ENCODE measurements at places on chromosomes 12 and 14.

- no peak for DNase-seq
These were observed 227.5 kb upstream of the ABCD2 start for GRCh38 chr12:39846971-39847650.

- no peak for DNase-seq
These were observed 197.5 kb downstream of the TSPAN9 start for GRCh38 chr12:3274664-3275063.

- DNase-seq = no peak
These were observed 51.5 kb downstream of the ZC3H14 start for GRCh38 chr14:88614218-88614907.

GRCh38 chr14:49303946-49304516, 282.1 kb downstream of the RPS29 start:
- no peak for DNase-seq

DNA sequence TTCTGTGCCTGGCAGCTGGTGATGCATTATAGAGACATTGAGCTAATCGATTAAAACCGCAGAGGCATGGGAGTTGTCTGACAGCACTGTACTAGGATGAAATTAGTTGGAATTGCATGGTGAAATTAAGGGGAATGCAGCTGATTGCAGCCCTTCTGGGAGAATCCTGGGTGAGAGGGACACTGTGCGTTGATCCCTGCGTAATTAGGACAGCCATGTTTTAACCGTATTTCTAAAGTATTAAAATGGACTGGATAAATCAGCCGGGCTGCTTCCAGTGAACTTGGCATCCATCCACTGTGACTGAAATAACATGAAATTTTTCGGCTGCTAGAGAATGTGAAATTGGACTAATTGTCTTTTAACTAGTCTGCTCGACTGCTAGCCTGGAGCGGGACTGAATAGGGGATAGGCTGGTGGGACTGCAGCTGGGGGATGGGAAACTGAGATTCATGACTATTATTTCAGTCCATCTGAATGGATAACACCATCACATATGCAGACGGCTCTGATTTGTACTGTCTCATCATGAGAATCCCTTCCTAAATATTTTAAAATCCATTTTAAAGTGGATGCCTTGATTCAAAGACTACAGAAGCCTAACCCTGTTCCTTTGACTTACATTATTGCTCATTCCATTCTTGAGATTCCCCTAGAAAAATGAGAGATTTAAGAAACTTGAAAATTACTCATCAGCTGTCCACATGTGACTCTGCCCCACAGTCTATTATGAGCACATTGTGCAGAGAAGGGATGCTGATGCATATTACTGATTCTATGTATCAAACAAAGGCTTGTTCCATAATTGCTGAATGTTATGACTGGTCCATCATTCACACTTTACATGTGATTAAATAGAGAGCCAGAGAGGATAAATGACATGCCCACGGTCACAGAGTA, 343.9 kb downstream of the NPAS3 start:
- no peak for DNase-seq

GRCh38 chr14:52315355-52315718, 1.2 kb downstream of the PTGER2 start:
- no peak for DNase-seq

DNA sequence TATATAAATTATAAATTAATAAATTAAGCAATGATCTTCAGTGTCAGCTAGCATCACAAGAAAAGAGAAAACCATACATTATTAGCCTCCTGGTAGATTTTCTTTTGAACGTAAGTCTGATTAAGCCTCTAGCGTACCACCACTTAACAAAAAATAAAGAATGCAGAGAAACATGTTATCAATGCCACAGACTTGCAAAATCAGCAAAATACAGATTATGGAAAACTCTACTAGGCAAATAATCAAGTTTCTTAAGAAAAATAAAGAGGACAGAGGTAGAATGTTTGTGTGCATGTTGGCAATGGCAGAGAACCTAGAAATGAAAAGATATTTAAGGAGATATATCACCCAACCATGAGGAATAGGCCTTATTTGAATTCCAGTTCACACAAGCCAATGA, 8.4 kb upstream of the SRRM4 start:
- no peak for DNase-seq

GRCh38 chr12:19030603-19031002, 98.9 kb upstream of the PLEKHA5 start:
- no peak for DNase-seq

GRCh38 chr12:39389399-39390150, 53.3 kb downstream of the KIF21A start:
- no peak for DNase-seq

DNA sequence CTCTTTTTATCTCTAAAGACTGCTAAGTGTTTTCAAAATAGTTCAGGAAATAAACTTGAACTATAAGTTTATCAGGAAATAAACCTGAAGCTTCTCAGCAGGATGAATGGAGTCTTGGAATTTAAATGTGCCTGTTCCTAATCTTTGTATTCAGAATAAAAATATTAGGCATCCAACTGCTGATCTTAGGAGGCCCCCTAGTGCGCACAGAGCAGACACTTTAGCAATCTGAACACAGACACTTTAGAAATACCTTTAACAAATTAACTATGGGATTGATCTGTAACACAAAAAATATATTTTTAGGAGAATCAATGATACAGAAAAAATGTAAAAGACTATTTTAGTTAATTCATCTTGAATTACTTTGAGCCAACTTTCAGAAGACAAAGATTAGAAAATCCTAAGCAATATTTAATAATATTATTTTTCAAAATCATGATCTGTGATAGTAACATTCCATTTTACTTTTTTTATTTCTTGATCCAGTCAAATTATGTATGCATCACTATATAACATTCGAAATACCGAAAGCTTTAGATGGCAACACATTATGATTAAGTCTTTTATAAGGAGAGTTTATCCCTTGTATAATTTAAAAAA, 80.9 kb downstream of the SLC41A2 start:
- no peak for DNase-seq

Data from HuH-7.5 (cell line).